ENCODE measurements at places on chromosomes 2 and 18.

GRCh38 chr2:27086724-27087593, at the start of gene KHK:
Gene KHK (plus strand): TSS chr2:27086772. CDS start chr2:27087260, 488 bp downstream.
- no peak for DNase-seq

- DNase-seq: no peak
Measured at GRCh38 chr2:147916723-147917122, 71.9 kb downstream of the ACVR2A start.

- DNase-seq: no peak
Measured at GRCh38 chr2:131038258-131039100, 54.8 kb downstream of the FAM168B start.

GRCh38 chr2:20596973-20597859, 53.7 kb downstream of the HS1BP3 start:
- DNase-seq: no peak

DNA sequence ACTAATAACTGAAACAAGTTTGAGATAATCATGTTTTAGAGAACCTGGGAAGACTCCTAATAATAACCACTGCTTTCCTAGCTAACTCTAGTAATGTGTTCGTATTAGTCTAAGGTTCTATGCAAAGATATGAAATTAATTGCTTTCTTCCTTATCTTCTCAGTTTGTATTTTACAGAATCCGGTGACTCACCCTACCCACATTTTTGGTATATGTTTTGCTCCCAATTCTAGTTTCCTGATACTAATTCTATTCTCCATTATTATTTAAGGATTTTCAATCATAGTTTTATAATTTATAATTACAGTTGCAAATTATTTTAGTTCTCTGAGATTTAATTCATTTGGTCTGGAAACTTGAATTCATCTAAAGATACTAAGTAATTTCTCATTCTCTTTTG, 394.6 kb upstream of the SETBP1 start:
- DNase-seq: no peak

- DNase-seq: no peak
Measured at GRCh38 chr2:172858473-172858745, 122.8 kb downstream of the RAPGEF4 start.

- no peak for DNase-seq
Measured at GRCh38 chr2:72794572-72794971, 31.3 kb downstream of the EXOC6B start.

- no peak for DNase-seq
Measured at GRCh38 chr2:171367692-171368091, 66.1 kb downstream of the METTL8 start.

- no peak for DNase-seq
Measured at GRCh38 chr18:13308369-13308768, 89.8 kb downstream of the LDLRAD4 start.

GRCh38 chr2:221478485-221478863, 93.6 kb downstream of the EPHA4 start:
- no peak for DNase-seq

Data from activated CD4-positive, alpha-beta T cell treated with anti-CD3 and anti-CD28 coated beads for 4 hours (primary cell).